ENCODE measurements at places on chromosomes 2 and 18. TPM values are rescaled to one million over a fixed set of nuclear protein-coding genes. Genes with fewer than 3 reads are reported as not detected.
A peak's percentile ranks its signal among the peaks of the same experiment; 100 is the strongest.

- DNase-seq, result no peak
Measured at GRCh38 chr18:51811883-51812282, 528.1 kb upstream of the DCC start.

DNA sequence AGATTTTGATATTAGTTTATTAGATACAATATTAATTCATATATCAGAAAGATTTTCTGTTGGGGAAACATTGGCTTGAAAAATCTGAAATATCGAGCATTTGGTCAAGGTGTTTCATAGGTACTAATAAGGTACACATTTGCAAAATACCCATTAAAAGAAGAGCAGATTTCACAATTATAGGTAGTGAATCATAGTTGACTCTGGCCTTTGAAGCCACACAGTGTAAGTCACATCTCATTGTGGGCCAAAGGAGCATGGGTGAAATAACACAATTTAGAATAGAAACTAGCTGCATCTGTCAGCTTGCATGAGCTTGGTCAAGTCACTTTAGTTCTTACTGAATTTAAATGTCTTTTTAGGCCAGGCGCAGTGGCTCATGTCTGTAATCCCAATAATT lies 4.9 kb downstream of the KDM3A start:
- no peak for DNase-seq

DNA sequence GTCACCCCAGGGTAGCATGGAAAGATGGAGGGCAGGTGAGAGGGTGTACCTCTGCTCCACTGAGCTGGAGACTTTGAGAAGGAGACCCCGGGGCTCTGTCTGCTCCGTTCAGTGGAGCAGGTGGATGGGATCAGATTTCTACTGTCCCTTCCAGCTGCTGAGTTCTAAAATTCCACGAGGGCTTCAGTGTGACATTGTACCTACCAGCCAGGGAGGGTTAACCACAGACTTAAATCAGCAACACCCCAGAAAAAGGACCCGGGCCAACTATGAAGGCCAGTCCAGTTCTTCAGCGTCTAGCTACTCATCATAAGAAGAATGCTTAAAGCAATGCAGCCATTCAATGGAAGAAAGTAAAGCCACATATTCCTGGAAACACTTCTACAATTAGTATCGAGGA lies 23.8 kb downstream of the STAT1 start:
- DNase-seq, result peak; percentile 17

DNA sequence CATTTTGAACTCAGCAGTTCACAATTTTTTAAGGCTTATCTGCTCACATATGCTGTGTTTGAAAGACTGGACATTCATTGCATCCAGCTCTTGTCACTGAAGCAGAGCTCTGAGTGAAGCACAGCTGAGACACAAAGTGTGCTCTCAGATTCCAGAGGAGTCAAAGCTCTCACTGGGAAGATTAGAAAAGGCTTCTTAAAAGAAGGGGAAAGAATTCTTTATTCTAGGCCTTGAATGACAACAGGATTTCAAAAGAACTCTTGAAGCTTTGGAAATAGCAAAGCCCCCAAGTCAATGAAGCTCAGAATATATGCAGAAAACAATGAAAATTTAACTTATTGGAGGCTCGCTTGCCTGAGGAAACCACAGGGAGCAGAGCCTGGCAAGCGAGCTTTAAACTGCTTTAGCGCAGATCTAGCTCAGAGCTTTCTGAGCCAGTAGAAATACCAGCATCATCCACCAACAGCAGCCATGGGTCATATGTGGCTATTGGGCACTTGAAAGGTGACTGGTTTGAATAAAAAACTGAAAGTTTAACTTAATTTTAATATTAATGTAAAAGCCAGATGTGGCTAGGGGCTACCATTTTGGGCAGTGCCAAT lies 369.7 kb downstream of the OSR1 start:
- DNase-seq, result no peak

DNA sequence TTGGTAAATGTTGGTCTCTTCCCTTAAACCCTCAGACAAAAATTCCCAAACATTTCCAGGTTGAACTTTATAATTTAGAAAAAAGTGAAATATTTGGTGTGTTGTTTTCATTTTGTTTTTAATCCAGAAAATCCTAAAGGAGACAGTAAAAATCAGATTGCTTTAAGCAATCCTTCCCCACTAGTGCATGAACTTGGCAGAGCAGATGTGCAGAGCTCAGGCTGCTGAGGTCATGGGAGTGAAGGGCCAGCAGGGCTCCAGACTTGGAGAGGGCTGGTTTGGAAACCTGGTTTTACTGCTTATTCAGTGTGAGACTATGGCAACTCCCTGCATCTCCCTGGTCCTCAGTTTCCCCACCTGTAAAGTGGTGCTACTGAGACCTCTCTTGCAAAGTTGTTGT lies 66.7 kb upstream of the TEX51 start:
- DNase-seq, result no peak

- DNase-seq, result no peak
Measured at GRCh38 chr18:44803019-44803650, 122.4 kb downstream of the SETBP1 start.

DNA sequence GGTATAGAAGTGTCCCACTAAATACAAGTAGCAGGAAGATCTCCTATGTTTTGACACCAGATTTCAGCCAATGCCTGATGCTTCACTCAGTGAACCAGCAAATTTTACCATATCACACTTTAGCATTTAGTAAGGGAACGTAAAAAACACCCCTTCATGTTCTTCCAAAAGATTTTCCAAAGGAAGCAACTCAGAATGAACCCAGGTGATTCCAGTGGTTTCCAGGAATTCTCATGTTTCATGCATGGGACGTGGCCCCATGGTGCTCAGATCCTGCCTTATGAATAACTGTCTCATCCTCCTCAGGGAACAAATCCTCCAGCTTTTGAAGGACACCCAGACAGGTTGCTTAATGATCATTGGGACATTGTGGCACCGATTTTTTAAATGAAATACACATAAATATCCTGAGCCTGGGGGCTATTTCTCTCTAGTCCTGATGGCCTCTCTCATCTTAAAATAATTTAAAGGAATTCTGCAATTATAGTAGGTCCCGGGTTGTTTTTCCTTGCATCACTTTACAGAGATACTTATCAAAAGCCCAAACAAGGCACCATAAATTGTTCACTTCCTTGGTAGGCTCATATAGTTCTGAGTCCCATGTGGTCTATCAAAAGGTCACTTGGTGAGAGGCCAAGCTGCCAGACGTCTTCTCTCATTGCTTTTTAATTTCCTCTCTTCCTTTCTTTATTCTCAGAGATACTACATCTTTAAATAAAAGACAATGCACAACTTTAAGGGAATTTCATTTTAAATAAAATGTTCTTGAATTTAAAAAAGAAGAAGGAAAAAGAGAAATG lies 261.0 kb downstream of the ZNF516 start:
- no peak for DNase-seq

DNA sequence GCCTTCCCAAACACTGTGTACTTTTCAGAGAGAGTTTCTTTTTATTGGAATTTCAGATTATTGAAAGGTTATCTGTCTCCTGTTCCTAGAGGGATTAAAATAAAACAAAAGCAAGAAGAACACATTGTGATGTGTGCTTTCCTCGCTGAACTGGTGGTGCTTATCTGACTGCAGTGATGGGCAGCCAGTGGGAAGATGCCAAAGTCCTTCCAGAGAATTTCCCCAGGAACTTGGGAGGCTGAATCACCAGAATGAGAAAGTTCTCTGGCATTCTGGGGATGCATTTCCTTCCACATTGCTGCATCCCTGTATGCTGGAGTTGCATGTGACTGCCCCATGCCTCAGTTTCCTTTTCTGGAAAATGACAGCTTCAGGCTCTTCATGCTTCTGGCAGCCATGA lies 53.9 kb upstream of the SEC11C start:
- no peak for DNase-seq

DNA sequence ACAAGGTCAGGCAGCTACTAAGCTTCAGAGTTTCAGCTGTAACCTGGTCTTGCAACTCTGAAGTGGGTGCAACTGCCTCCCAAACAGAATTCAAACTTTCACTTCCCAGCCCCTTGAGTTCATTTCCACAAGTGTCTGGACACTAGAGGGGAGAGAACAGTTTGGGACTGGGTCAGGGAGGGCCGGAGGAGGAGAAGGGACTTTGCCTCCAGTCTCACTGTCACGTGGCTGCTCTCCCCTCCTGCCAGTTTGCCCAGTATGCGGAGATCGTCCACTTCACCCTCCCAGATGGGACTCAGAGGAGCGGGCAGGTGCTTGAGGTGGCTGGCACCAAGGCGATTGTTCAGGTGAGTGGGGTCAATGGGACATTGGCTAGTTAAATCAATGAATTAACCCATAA lies 20.6 kb upstream of the ANKRD53 start:
- no peak for DNase-seq

DNA sequence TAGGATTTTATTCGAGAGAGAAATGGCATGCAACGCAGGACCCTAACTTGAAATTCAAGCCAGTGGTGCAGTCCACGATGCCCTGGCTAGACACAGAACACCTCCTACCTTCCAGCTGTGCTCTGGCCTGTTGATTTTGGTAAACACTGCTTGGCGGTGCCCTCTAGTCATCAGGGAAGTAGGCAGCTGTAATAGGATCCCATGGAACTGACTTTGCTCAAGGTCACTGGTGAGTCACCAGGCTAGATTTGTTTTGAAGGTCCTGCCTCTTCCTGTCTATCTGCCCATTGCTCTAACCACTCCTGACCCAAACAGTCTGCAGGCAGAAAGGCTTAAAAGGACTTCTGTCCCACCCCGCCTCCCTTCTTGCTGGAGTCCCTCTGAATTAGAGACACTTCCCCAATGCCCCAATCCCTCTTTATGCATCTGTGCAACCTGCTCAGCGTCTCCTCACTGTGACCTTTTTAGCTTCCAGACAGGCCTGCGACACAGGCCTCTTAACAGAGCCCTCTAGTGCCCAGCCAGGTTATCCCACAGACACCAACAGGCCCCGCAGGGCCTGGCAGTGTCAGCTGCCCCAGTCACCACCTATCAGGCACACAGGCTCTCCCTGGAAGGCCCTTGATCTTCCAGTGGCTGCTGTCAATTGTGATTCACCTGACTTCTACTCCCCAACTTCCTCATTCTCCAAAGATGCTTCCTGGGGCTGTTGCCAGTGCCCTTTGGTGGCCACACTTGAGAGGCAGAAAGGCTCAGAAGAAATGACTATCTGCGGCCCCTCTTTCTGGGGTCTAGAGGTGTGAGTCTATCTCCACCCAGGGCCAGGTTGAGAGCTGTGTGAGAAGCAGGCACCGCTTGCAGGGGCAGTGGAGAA lies 5.2 kb downstream of the TMEM127 start:
- DNase-seq, result no peak

- no peak for DNase-seq
Measured at GRCh38 chr2:47996808-47997207, 90.5 kb upstream of the FBXO11 start.

DNA sequence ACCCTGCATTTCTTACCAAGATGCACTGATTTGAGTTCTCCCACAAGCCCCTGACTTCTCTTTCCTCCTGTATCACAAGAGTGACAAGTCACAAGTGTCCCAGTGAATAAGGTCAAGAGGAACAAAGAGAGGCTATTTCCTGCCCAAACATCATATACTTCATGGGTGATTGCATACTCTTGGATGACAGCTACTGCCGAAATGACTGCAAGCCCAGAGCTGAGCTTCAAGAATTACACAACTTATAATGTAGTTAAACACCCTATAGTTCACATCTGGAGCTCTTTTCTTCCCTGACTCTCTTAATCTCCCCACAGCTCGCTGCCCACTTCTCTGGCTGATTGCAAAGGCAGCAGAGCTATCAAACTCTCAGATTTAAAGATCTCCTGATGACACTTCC lies 289.7 kb upstream of the PARD3B start:
- DNase-seq, result no peak

DNA sequence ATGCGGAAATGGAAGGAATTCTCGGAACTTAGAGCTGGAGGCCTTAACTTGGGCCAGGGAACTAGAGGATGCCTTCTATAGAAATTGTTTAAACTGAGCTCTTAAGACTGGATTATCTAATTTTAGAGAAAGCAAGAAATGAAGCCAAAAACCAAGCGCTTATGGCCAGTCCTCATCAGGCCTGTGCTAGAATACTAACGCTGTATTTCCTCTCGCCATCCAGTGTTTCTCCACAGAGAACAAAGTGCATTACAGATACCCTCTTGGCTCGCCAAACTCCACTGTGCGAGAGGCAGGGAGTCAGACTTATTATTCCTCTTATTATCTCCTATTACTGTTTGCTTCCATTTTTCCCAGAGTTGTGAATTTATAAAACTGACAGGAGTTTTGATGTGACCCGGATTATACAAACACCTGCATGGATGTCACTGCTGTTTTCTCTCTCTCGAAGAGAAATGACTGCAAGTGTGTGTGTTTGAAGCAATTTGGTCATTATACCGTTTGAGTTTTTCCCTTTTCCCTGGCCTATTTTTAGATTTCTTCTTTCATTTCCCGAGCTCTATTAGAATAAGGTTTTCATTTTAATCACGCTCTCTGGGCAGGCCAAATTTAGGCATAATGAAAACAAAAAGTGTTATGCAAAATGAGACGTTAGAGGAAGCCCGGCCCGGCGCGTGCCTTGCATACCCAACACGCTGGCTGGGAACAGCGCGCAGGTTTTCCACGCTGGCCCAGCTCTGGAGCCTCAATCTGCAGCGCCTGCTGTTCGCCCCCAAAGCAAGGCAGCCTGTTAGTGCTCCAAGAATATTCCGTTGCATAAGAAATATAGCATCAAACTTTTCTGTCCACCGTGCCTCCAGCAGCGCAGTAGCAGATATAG lies 103.3 kb downstream of the ALK start:
- DNase-seq, result no peak

GRCh38 chr18:62506495-62507143 lies 16.2 kb upstream of the ZCCHC2 start:
- no peak for DNase-seq

DNA sequence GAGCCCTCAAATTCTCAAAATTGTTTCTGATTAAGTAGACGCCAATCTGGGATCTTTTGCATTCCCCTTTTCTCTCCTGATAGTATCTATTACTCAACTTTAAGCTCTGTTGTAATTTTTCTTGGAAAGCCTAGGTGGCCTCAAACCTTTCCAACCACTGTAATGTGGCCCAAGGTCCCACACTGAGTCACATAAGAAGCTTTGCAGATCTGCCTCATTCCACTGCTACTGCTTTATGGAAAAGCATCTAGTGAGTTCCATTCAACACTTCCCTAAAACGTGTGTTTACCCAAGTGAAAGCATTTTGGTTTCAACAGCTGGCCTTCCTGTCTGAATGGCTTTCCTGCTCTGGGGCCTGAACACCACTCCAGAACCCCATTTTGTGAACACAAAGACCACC lies 493.6 kb upstream of the SPHKAP start:
- DNase-seq, result no peak

GRCh38 chr2:128791985-128792320 lies 473.3 kb upstream of the HS6ST1 start:
- DNase-seq, result peak; percentile 56

Gene IRS1
- polyA plus RNA-seq, result 4.5 TPM

Gene GYPC
- polyA plus RNA-seq, result 61.9 TPM

Gene TEX44
- polyA plus RNA-seq, result not detected

Gene VWC2L
- polyA plus RNA-seq, result not detected

Gene SAG
- polyA plus RNA-seq, result not detected

Gene SS18
- polyA plus RNA-seq, result 43.2 TPM

Gene CYP1B1
- polyA plus RNA-seq, result 7.7 TPM

Gene CFAP210
- polyA plus RNA-seq, result 0.65 TPM

Gene PROKR1
- polyA plus RNA-seq, result not detected

Gene CRYBA2
- not detected for polyA plus RNA-seq

All from kidney (tissue), 22 donors.